RPMI7951 (cell line): ENCODE measurements at places on chromosomes 7 and 10. TPM values are rescaled to one million over a fixed set of nuclear protein-coding genes. Genes with fewer than 3 reads are reported as not detected.

GRCh38 chr7:40747856-40748255, 613.1 kb downstream of the SUGCT start:
- DNase-seq: peak; percentile 71

DNA sequence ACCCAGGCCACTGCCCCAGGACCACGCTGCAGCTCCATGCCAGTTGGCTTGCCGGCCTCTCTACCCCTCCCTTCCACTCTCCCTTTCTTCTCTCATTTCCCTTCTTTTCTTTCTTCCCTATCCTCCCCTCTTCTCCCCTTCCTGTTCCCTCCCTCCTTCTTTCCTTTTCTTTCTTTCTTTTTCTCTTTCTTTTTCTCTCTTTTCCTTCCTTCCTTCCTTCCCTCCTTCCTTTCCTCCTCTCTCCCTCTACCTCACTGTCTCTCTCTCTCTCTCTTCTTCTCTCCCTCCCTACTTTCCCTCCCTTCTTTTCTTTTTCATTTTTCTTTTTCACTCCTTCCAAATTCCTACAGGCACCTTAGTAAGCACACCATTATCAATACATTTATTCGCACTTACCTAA, 30.3 kb upstream of the R3HCC1L start:
- DNase-seq: no peak

GRCh38 chr7:30470771-30471170, 7.8 kb downstream of the NOD1 start:
- peak; percentile 63 for DNase-seq

GRCh38 chr7:1919539-1920265, 249.6 kb downstream of the ELFN1 start:
- no peak for DNase-seq

- no peak for DNase-seq
These were observed 163.5 kb downstream of the MDFIC start for GRCh38 chr7:115085421-115085820.

DNA sequence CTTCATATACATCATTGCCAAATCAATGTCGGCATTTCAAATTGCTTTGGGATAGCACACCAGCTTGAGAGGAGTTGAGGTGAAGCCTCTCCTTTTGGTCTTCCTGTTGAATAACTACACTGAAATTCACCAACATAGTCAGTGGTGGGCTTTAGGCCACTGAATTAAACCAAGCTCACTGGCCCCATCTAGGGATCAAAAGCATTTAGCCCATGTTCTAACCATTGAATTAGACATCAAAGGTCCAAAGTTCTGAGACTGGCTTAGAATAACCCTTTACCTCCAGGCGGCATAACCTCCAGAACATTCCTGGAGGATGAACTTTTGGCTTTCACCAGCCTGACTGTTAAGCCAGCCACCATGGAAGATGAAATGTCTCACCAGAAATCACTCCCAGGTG, 54.6 kb downstream of the BPGM start:
- DNase-seq: peak; percentile 80

GRCh38 chr7:42552227-42552626, 315.2 kb upstream of the GLI3 start:
- no peak for DNase-seq

Gene C10orf105
- total RNA-seq: 0.10 and 0.12 TPM in 2 replicates

Gene OLAH
- total RNA-seq: not detected in 2 replicates

Gene SPDYE2B
- total RNA-seq: not detected in 2 replicates

Gene CYP3A7
- not detected in 2 replicates for total RNA-seq

Gene OPN4
- not detected in 2 replicates for total RNA-seq

Gene CDK1
- 275 and 290 TPM in 2 replicates for total RNA-seq

Gene SEMA3C
- total RNA-seq: 111 and 119 TPM in 2 replicates

Gene LMTK2
- total RNA-seq: 4.7 and 5.1 TPM in 2 replicates

Gene TMEM196
- not detected in 2 replicates for total RNA-seq

Gene ITPRID1
- total RNA-seq: not detected in 2 replicates
